ENCODE measurements at places on chromosomes 6 and 20. TPM values are rescaled to one million over a fixed set of nuclear protein-coding genes. Genes with fewer than 3 reads are reported as not detected.

Gene HLA-DOB
- total RNA-seq = not detected

Gene SULF2
- total RNA-seq = 104 TPM

Gene DACT2
- total RNA-seq = 30.5 TPM

Gene PAX1
- 3.3 TPM for total RNA-seq

Gene CD93
- 0.04 TPM for total RNA-seq

Gene MAFB
- 6.1 TPM for total RNA-seq

Gene SLC17A9
- total RNA-seq = 8.3 TPM

Gene ALDH8A1
- 0.40 TPM for total RNA-seq

Gene IFT52
- total RNA-seq = 61.4 TPM

Gene TRIM40
- total RNA-seq = not detected

Gene HINT3
- total RNA-seq = 20.9 TPM

Gene PSMG4
- total RNA-seq = 18.9 TPM

Gene PTK6
- 0.29 TPM for total RNA-seq

Gene SLC32A1
- not detected for total RNA-seq

Gene KIFC1
- total RNA-seq = 46.6 TPM

Gene SNAP25
- 8.2 TPM for total RNA-seq

Gene MYLIP
- total RNA-seq = 81.1 TPM

Gene PDYN
- total RNA-seq = not detected

Gene DLL1
- total RNA-seq = 75.3 TPM

Data from progenitor cell of endocrine pancreas (in vitro differentiated cells).